Stimulated activated CD4-positive, alpha-beta T cell treated with anti-CD3 and anti-CD28 coated beads, Interleukin-4, amount 100 ng/mL, for 24 hours (primary cell): ENCODE measurements at places on chromosomes 16 and 17.

- no peak for DNase-seq
These were observed 17.9 kb downstream of the MYO1C start for GRCh38 chr17:1474402-1475189.

DNA sequence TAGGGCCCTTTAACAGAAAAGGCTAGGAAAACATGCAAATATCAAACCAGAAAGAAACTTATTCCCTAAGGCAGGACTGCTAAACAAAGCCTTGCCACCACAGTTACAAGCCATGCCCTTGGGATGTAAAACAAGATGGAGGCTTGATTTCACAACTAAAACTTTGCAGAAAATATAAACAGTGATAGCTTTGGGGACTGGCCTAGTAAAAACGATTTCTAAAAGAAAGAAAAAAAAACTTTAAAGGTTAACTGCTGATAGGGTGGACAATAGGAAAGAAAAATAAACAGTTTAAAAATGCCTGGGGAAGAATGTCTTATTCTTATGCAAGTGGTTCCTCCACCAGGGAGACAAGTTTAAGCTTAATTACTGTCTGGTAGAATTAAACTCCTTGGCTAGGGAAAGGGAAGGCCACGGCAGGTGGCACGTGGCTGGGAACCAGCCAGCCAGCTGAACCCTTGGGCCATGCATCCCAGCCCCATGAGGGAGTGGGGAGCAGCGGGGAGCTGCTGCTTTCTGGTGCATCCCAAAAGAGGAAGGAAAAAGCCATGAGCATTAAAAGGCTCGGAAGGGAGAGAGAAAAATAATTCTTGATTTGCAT is 10.7 kb upstream of the TMC5 start:
- no peak for DNase-seq

DNA sequence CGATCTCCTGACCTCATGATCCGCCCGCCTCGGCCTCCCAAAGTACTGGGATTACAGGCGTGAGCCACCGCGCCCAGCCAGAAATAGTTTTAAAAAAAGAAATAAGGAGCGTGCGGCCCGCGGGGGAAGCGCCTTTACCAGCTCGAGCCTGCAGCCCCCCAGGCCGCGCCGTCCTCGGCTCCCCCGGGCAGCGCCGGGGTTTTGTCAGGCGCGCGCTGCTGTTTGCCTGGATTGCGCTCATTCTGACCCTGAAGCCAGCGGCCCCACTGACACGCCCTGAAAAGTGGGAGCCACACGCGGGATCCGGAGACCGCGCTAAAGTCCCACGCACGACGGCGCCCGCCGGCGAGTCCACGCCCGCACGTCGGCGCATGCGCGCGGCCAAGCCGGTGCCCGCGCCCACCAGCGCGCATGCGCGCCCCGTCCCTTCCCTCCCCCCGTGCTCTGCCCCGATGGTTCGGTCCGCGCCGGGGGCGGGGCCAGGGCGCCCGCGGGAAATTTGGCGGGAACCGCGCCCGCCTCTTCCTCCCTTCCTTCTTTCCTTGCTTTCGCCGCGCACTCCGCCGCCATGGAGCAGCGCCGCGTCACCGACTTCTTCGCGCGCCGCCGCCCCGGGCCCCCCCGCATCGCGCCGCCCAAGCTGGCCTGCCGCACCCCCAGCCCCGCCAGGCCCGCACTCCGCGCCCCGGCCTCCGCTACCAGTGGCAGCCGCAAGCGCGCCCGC is at the start of gene CDT1:
TSS of gene CDT1 (plus strand) at position 526 of the 724 bp plus-strand sequence. CDS start at position 569, 43 bp downstream.
- peak; percentile 84 for DNase-seq

DNA sequence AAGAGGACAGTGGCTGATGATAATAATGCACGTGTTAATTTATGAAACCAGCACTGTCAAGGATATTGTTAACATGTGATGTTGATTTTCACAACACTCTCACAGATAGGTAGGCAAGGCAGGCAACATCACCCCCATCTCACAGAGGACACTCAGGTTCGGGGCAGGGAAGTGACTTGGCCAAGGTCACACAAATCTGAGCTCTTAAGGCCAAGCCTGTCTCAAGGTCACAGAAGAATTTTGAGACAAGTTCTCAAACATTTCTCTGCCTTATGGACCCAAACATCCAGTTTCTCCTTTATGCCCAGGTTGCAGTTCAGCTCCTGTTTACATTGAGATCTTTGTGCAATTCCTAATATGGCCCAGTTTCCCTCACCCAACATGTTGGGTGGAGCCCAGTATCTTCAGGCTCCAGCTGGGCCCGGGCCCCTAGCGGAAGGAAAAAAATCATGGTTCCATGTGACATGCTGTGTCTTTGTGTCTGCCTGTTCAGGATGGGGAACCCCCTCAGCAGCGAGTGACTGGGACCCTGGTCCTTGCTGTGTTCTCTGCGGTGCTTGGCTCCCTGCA is 1.3 kb downstream of the SLC2A4 start:
- DNase-seq = no peak

DNA sequence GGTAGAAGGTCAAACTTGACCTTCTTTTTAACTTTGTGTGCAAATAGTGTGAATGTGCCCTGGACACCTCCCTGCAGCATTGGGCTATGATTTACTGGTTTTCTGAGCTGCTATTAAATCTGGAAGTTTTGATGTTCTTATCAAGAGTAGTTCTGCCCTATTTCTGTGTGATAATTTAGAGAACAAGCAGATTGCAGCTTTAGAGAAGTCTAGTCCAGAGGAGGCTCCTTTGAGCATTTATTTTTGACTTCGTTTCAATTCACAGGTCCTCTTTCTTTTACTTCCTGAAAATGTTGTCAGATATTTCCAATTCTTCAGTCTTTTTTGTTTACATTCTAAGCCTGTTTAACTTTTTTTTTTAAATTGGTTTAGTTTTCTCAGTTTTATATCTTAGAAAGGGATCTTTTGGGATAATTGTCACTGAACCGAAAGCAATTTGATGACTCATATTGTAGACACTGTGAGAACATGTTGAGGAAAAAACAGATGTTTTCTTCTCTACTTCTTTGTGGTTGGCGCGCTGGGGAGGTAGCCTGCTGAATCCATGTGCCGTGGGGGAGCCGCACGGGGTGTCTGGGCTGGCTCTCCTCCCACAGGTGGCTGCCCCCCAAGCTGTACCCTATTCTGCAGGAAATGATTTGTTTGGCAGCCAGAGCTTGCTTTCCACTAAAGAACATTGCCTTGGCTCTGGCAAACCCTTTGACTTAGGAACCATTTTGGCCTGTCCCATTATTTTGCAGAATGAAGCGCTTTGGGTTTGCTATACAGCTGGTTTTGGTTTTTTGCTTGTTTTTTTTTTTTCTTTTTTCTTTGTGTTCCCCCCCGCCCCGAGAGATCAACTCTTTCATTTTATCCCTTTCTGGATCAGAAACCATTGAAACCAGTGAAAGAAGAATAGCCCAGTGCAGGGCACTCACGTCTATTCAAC is 53.4 kb downstream of the MFSD11 start:
- DNase-seq = peak; percentile 23

- DNase-seq = no peak
These were observed 457.6 kb upstream of the ZFHX3 start for GRCh38 chr16:73505577-73505976.

GRCh38 chr17:38504216-38504615 is 76.0 kb downstream of the ARHGAP23 start:
- no peak for DNase-seq

DNA sequence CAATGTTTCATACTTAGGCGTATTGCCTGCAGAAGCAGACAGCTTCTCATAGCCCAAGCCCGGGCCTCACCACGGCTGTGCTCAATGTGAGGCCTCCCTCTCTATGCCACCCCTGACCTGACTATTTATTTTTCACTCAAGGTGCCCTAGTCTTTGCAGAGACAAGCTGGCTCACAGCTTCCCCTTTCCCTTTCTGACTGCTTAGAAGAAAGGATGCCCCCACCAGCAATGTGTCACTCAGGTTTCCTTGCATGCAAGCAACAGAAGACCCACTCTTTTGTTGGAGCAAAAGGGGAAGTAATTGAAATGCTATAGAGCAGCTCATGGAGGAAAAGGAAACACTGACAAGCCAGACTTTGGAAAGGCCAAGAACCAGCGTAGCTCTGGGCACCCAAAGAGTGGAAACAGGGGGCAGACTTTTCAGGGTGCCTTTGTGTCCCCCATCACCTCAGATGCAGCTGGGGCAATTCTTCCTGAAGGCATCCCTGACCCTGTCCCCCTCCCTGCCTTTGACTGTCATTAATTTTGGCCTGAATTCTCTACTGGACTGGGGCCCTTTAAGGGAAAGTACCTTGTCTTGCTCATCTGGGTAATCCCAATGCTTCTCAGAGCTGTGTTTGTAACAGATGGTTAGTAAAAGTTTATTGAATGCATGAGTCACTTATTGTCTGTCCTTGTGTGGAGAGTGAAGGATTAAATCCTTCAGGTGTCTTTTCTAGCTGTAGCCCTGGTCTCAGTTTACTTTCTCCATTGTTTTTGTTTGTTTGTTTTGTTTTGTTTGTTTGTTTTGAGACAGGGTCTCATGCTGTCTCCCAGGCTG is 17.8 kb downstream of the RGS9 start:
- DNase-seq = no peak

DNA sequence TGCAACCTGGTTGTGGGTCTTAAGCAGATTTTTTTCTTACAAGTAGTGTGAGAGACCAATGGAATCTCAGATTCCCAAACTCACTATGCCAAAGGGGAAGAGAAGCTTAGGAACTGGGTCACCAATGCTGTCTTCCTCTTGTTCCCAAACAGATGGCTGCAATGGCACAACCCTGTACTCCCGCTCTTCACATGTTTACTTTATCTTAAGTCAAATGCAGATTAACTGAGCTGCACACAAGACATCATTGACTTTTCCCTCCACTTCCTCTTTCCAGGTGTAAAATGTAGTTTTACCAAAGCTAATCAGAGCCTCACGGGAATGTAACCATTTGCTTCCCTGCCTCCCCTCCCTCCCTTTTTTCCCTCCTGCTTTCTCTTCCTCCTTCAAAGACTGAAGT is 14.4 kb upstream of the CD300E start:
- no peak for DNase-seq
